Esophagus muscularis mucosa (tissue), 4 donors: ENCODE measurements at places on chromosomes 12 and 14. TPM values are rescaled to one million over a fixed set of nuclear protein-coding genes. Genes with fewer than 3 reads are reported as not detected.

CPM gene
- 30.2 TPM for total RNA-seq

BMAL2 gene
- 4.6 TPM for total RNA-seq

SERPINA10 gene
- total RNA-seq, result not detected

OR6C74 gene
- total RNA-seq, result not detected

VRTN gene
- not detected for total RNA-seq

KCNJ8 gene
- 24.4 TPM for total RNA-seq

NKX2-8 gene
- not detected for total RNA-seq
